Sigmoid colon (tissue), 7 donors: ENCODE measurements at places on chromosomes 1 and 21. TPM values are rescaled to one million over a fixed set of nuclear protein-coding genes. Genes with fewer than 3 reads are reported as not detected.

- DNase-seq, result no peak
These were observed 10.4 kb downstream of the TRABD2B start for GRCh38 chr1:47986761-47987200.

- DNase-seq, result no peak
These were observed 107.6 kb downstream of the SNX7 start for GRCh38 chr1:98769162-98769561.

GRCh38 chr1:160993544-160994193 is 27.3 kb downstream of the F11R start:
- DNase-seq, result no peak

DNA sequence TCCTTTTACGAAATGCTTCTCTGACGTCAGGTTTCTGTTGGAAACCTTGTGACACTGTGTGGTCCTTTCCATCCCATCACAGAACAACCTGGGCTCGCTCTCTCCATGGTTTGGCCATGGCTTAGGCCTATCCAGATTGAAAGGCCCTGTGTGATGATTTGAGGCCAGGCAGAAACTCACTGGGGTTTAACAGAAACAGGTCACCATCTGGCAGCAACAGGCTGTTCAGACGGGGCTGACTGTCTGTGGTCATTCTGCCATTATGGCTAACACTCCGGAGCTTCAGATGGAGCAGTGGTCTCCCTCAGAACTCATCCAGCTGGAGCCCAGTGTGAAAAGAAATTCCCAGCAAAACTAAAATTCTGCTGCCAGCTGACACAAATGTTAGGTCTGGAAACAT is 9.3 kb downstream of the PLEKHM2 start:
- DNase-seq, result no peak

- DNase-seq, result no peak
These were observed 52.0 kb downstream of the KIF21B start for GRCh38 chr1:200971428-200971903.

GRCh38 chr1:234309243-234309597 is 64.0 kb upstream of the COA6 start:
- DNase-seq, result no peak

DNA sequence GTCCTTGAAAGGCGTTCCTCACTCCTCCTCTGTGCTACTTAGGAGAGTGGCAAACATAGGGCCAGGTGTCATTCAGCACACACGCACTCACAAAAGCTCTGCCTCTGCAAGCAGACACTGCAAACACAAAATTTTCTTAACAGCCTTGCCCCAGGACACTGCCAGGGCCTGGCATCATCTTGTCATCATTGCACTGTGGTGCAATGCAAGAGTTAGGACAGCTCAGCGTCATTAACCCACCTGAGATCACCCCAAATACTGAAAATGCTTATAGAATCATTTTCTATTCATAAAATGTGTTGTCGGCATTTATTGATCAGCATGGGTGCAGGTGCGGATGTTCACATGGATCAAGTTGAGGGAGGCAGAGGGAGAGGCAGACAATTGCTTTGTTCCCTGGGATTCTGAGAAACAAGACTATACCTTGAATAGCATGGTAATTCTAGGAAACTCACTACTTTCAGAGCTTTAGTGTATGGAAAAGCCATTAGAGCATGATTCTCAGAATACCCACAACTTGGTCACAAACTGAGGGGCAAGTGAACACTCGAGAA is 3.0 kb downstream of the ADAM30 start:
- no peak for DNase-seq

DNA sequence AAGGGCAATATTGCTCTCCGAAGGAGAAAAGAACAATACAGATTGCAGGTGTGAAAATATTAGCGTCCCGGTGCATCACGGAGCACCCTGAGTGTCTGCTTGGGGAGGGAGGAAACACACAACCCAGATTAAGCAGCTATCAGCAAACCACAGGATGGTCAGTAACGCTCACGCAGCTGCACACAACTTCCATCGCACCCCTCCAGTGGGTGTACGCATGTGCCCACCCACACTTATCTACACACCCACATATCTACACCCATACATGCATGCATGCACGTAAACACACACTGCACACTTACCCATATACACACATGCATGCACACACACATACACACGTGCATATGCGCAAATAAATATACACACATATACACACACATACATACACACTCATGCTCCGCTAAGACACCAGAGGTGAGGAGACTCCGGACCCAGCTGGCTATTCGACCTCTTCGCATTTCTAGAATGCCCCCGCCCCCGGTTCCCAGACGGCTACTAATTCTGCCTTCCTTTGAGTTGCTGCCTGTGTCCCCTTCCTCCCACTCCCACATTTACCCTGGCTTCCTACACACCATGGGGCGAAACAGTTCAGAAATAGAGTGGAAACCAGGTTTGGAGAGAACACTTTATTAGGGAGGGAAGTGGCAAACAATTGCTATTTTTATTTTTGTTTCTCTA is 26.2 kb downstream of the ITPKB start:
- no peak for DNase-seq

DNA sequence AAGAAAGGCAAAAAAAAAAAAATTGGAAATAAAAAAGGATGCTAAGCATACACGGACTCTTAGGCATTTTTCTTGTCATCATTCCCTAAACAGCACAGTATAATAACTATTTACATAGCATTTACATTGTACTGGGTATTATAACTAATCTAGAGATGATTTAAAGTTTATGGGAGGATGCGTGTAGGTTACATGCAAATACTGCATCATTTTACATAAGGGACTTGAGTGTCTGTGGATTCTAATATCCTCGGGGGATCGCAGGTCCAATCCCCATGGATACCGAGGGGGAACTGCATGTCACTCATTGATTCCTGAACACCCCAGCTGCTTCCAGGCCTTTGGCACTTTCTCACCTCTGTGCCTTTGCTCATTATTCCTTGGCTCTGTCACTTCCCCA is 57.8 kb upstream of the SIPA1L2 start:
- DNase-seq, result no peak

GRCh38 chr1:207284209-207284897 is 37.1 kb upstream of the CD55 start:
- DNase-seq, result no peak

DNA sequence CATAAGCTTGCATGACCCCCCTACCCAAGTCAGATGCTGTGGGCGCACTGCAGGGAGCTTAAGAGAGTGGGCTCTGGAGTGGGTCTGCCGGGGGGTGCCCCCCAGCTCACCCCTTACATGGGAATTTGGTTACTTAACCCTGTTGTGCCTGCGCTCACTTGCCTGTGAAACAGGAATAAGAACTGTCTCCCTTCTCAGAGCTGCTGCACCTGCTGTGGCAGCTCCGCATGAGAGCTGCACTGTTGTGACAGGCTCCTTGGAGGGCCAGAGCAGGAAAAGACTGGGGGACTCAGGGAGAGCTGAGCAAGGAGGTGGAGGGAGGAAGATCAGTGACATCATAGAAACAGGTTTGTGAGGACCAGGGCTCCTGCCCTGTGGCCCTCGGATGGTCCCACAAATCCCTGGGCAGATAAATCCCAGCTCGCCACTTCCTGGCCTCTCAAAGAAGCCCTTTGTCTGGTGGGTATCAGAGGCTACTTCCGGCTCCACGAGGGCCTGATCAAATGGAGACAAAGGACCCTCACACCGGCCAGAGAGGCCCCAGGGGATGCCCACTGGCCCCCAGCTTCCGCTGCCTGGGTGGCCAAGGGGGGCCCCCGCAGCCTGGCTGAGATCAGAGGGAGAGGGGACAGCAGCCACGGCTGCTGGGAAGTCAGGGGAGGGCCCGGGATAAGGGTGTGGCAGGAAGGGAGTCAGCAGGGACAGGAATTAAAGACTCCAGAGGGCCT is 28.9 kb upstream of the LAPTM5 start:
- no peak for DNase-seq

The MANEAL gene
- 1.4 TPM for total RNA-seq

The ST6GALNAC5 gene
- 44.7 TPM for total RNA-seq
